ENCODE measurements at places on chromosomes 1 and 21. TPM values are rescaled to one million over a fixed set of nuclear protein-coding genes. Genes with fewer than 3 reads are reported as not detected.

DNA sequence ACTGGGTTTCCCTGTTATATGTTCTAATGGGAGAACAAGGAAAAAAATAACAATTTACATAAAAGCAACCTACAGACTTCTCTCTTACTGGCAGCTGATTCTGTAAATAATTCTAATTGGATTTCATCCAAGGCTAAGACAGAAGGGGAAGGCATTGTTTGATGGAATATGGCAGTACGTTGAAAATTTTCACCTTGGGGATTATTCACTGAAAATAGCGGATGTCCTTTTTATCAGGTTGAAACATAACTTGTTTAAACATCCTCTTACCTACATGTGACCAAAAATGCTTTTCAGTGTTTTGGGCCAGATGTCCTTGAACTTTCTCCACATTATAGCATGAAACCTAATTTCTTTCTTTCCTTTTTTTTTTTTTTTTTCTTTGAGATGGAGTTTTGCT lies 24.9 kb downstream of the TSNAX start:
- DNase-seq, result no peak

DNA sequence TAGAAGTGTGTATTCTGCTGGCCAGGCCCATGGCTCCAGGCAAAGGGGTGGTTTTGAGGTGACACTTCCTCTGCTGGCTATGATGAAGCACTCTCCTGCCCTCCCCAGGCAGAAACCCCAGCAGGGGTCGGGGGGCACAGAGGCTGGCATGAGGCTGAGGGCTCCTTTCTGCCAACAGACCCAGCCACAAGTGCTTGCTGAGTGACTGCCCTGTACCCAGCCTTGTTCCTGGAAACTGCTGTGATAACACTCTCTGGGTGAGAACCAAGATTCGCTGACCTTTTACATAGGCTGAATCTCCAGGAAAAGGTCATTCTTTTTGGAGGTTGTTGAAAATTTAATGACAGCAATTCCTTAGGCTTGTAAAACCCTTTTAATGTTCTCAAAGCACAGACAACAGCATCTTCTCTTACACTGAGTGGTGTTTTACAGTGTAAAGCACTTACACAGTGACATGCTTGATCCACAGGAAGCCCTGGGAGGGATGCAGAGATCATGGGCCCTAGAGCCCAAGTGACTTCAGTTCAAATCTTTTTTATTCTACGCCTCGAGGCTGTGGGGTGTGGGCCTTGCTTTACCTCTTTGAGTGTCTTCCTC lies 155.5 kb upstream of the FGGY start:
- DNase-seq, result no peak

DNA sequence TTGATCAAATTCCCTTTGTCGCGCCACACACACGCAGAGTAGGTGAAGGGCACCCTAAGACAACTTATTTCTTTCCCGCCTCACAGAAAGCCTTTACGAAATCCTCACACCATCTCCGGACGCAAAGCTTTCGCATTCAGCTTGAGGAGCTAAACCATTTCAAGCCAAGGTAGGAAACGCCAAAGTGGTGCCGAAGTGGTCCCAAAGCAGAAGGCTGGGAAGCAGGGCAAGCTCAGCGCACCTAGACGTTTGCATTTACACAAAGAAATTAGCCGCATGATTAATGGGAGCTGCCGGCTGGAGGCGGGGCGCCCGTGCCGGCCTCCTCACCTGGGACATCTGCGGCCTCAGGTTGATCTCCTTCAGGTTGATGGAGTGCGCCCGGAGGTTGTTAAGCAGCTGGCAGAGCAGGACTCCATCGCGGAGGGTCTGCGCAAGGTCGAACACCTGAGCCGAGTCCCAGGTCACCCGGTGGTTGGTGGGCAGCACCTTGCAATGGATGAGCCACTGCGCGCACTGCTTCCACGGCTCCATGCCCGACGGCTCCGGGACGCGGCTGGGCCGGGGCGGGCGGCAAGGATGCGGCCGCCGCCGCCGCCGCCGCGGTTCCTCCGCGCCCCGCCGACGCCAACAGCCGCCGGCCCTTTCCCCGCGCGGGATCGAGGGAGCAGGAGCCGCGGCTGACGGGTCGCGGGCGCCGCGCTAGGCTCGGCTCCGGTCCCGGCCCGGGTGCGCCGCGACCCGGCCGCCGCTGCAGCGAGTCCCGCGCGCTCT lies 457 bp downstream of the VAV3 start:
- DNase-seq, result no peak

DNA sequence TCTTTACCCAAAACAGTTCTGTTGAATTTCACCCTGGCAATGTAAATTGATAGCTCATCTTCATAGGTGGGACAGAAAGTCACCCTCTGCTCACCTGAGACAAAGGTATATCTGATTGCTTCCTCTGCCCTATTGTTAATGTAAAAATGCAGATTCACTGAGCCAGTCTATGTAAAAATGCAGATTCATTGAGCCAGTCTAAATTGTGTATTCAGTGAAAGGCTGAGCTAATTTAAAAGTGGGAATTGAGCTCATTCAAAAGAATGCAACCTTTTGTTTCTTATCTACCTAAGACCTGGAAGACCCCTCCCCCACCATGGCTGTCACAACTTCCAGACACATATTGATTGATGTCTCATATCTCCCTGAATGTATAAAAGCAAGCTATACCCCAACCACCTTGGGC lies 4.8 kb upstream of the MYSM1 start:
- DNase-seq, result no peak

DNA sequence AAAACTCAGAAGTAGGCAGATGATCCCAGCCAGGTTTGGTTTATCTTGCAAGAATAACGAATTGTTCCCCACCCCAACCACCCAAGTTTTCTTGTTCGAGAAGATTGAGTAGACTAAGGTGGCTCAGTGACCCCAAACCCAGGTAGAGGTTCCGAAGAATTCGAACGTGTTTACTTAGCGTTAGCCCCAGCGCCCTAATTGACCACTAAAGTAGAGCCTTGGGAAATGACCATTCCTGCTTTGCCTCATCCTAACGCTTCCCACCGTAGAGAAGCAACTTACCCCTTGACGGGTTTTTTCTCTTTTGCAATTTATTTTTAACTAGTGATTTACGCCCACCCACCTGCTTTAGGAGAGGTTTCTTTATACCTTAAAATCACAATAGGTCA lies 870 bp downstream of the FBXO28 start:
- no peak for DNase-seq

The PDIK1L gene
- polyA plus RNA-seq, result 4.4 TPM

All from urinary bladder (tissue), 4 donors.